Stimulated activated CD4-positive, alpha-beta T cell treated with anti-CD3 and anti-CD28 coated beads, Interleukin-15, amount 100 ng/mL, for 48 hours (primary cell): ENCODE measurements at places on chromosomes 1 and 21.

DNA sequence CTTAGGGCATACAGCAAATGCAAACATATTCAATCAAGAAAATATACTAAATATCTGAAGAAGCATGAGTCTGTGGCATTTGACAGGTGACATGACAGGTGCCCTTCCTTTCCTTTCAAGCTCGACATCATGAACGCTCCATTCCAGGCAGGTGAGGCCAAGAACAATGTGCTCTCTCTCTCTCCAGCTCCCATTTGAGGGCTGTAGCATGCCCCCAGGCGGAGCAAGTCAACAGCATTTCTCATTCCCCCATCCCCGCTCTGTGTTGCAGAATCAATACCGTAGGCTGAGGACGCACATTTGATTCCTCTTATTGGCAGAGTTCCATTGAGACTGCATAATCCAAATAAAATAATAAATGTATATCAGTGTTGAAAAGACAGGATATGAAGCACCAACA, 24.6 kb upstream of the PLPPR4 start:
- DNase-seq: no peak

DNA sequence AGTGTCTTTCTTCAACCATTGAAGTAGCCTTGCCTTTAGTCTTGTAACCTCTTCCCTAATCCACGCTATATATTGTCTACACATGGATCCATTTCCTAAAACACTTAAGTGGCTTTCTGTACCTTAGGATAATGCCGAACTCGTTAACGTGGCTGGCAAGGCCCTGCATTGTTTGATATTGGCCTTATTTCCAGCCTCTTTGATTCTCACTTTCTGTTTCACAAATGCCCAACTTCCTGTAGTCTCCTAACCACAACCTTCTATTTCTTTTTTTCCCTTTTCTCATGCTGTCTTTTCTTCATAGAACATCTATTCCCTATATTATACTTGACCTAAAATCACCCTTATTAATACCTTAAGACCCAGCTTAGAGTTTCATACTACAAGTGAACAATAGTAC, 536.0 kb downstream of the LMO4 start:
- no peak for DNase-seq

- no peak for DNase-seq
Measured at GRCh38 chr21:39595465-39595864, 17.3 kb upstream of the B3GALT5 start.

DNA sequence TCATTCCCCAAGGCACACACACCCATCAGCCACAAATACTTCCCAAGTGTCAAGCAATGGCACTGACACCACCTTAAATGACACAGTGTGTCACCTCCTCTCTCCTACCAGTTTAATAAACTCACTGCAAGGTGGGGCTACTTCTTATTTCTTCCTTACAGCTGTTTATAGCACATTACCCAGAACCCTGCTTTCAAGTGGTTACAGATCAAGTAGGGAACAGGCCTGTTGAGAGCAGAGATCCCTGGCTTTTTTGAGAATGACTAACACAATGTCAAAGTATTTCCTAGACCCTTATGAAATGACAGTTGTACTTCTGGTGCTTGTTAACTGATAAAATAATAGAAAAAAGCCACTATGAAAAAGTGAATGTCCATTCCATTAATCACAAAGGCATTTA, 19.8 kb downstream of the ZBTB17 start:
- no peak for DNase-seq

DNA sequence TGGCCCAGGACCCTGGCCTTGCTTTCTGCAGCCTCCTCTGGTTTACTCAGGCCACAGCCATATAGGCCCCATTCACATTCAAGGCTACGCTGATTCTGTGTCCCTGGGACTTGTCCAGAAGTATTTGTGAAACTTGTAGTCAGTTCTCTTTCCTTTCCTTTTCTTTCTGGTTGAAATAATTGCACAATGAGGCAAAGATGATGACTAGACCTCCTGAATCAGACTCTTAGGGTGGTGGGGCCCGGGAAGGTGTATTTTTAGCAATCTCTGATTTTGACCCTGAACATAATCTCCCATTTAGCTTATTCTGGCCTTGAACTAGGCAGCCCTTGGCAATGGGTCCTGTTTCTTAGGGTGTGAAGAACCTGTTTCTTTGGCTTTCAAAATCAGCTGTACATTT, 39.9 kb downstream of the STUM start:
- no peak for DNase-seq

DNA sequence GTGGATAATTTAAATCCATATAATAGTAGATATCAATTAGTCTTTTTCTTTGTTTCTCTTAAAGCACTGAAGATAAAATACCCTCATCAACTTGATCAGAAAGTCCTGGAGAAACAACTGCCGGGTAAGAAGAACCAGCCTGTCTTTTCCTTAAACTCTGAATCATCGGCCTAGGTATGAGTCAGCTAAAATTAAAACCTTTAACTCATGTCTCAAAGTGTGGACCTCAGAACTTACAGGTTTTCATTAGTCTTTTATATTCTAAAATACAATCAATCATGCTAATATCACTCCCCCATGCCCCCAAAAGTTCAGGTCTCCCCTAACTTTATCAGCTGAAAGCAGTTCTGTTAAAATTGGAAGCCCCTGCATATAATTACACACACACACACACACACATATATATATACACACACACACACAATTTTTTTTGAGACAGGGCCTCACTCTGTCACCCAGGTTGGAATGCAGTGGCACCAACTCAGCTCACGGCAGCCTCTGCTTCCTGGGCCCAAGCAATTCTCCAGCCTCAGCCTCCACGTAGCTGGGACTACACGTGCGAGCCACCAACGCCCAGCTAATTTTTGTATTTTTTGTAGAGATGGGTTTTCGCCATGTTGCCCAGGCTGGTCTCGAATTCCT, 61.3 kb downstream of the B3GALNT2 start:
- no peak for DNase-seq

DNA sequence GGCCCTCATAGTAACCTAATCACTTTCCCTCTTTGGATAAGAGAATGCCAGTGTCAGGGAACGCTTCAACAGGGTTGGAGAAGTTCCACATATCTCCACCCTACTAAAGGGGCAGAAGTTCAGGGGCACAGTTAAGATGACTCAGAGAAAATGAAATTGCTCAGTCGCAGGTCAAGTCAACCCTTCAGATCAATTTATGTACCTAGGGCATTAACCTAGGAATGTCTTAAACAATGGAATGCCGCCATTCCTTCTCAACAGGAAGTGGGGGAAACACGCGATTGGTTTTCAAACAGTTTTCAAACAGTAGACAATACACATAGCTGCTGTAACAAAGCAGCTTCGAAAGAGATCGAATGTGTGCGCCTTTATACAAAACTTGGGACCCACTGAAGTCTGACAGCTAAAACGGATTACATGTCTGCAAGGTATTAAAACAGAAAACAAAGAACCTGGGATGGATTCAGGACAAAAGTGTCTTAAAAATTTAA, 897 bp downstream of the SLC25A24 start:
- no peak for DNase-seq

DNA sequence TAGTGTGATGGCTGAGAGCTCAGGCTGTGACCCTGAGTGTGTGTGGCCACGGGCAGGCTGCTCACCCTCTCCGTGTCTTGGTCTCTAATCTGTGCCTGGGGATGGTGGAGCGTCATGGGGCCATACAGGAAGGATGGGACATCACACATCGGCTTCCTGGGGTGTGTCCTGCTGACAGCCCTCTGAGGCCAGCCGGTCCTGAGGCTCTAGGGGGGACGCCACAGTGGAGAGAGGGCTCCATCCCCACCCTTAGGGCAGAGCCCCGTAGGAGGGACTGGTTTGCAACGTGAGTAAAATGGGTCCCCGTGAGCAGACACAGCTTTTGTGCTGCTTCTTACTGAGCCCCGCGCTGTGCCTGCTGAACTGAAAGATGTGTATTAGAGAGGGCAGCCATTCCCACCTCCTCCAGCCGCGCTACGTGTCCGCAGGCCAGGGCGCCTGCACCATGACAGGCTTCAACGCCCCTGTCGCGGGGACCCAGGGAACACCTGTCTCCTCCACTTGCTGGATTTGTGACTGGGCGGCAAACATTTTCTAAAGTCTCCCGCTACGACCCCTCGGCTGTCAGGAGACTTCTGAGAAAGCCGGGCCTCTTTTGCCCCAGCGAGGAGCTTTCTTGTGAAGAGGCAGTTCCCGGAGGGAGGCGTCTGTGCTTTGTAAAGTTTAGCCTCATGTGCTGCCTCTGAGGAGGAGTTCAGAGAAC, 8.1 kb downstream of the COL18A1 start:
- DNase-seq: no peak

DNA sequence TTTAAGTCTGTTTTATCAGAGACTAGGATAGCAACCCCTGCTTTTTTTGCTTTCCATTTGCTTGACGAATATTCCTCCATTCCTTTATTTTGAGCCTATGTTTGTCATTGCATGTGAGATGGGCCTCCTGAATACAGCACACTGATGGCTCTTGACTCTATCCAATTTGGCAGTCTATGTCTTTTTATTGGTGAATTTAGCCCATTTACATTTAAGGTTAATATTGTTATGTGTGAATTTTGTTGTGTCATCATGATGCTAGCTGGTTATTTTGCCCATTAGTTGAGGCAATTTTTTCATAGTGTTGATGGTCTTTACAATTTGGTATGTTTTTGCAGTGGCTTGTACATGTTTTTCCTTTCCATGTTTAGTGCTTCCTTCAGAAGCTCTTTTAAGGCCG, 50.7 kb upstream of the PDE4B start:
- no peak for DNase-seq

- no peak for DNase-seq
Measured at GRCh38 chr1:232886271-232886670, 64.1 kb upstream of the NTPCR start.

DNA sequence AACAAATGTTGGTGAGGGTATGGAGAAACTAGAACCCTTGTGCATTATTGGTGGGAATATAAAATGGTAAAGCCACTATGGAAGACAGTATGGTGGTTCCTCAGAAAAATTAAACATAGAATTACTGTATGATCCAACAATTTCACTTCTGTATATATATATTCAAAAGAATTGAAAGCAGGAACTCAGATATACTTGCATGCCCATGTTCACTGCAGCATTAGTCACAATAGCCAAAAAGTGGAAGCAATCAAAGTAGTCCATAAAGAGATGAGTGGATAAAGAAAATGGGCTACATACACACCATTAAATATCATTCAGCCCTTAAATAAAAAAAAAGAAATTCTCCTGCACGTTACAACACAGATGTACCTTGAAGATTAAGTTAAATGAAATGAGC, 34.1 kb downstream of the ABL2 start:
- DNase-seq: no peak

DNA sequence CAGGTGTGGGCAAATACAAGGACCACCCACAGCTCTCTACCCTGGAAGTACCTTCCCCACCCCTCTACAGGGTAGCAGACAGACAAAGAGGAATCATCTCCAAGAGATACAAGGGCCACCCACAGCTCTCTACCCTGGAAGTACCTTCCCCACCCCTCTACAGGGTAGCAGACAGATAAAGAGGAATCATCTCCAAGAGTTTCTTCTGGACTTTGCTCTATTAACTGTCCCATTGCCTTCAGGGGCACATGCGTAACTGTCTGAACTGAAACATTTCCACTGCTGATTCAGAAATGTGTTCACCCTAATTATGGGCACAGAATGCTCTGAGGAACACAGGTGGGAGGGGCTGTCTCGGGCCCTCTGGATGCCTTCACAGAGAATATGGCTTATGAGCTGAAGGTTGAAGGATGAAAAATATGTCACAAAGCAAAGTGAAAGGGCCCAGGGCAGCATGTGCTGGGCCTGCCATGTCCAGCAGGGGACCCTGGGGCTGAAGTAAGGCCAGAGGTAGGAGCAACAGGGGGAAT, 43.9 kb downstream of the ZNF281 start:
- no peak for DNase-seq

GRCh38 chr21:21200103-21200938, 202.1 kb downstream of the NCAM2 start:
- no peak for DNase-seq

GRCh38 chr1:2350911-2351655, 40.3 kb downstream of the MORN1 start:
- no peak for DNase-seq

DNA sequence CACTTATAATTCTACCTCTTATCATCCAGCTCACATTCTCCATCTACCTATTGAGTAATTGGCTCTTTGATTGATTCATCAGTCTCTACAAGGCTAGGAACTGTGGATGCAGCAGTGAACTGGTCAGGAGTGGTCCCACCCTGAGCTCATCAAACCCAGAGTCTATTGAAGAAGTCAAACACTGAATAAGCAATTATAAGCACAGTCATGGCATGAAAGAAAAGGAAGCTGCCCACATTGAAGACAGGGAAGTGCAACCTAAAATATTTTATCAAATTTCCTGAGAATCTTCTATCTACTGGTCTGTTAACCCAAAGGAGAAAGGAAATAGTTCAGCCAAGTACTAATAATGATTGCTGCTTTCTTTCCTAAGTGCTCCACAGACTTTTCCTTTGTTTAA, 35.7 kb downstream of the ACP6 start:
- DNase-seq: no peak

- no peak for DNase-seq
Measured at GRCh38 chr21:25790878-25791204, 56.1 kb downstream of the GABPA start.

GRCh38 chr1:67818162-67818561, 15.1 kb downstream of the GNG12 start:
- DNase-seq: no peak

DNA sequence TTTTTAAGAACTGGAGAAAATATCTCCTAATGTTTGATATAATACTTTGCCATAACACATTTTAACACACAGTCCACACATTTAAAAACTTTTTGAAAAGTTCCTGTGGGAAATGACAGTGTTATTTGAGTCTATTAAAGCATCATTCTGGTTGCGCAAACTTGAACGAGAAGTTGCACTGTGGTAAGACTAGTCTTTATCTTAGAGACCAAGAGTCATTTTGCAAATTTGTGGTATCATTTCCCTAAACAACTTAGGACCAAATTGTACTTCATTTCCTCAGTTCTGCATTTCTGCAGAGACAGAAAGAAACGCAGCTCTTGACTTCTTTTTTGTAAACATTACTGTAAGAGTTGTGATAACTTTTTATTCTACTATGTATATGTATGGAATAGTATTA, at the start of gene RGS18:
RGS18 (plus strand) TSS at position 282 of the 400 bp plus-strand sequence. CDS start 176 bp downstream, outside the sequence.
- DNase-seq: no peak

- no peak for DNase-seq
Measured at GRCh38 chr1:1000357-1001056, 610 bp upstream of the HES4 start.

GRCh38 chr1:93685918-93686317, 4.3 kb upstream of the BCAR3 start:
- DNase-seq: no peak

DNA sequence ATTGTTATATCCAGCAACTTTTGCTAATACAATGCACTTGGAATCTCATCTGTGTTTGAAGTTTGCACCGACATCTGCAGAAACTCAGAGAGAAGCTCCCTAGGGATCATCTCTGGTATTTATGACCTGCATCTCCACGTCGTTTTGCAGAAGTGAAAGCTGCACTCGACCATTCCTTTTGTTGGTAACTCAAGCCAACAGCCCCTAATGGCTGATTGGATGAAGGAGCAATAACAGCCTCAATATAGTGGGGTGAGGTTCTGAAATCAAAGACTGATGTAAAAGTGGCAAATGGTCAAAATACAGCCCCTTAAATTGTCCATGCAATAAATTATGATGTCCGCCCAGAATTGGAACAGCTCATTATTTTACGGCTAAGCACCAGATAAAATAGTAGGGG, 344.2 kb upstream of the KAZN start:
- no peak for DNase-seq

- DNase-seq: no peak
Measured at GRCh38 chr1:201713086-201713810, 115.7 kb upstream of the IPO9 start.

GRCh38 chr1:116453481-116453880, 80.4 kb downstream of the ATP1A1 start:
- no peak for DNase-seq
